ENCODE measurements at places on chromosomes 12 and 14.
A peak's percentile ranks its signal among the peaks of the same experiment; 100 is the strongest.

DNA sequence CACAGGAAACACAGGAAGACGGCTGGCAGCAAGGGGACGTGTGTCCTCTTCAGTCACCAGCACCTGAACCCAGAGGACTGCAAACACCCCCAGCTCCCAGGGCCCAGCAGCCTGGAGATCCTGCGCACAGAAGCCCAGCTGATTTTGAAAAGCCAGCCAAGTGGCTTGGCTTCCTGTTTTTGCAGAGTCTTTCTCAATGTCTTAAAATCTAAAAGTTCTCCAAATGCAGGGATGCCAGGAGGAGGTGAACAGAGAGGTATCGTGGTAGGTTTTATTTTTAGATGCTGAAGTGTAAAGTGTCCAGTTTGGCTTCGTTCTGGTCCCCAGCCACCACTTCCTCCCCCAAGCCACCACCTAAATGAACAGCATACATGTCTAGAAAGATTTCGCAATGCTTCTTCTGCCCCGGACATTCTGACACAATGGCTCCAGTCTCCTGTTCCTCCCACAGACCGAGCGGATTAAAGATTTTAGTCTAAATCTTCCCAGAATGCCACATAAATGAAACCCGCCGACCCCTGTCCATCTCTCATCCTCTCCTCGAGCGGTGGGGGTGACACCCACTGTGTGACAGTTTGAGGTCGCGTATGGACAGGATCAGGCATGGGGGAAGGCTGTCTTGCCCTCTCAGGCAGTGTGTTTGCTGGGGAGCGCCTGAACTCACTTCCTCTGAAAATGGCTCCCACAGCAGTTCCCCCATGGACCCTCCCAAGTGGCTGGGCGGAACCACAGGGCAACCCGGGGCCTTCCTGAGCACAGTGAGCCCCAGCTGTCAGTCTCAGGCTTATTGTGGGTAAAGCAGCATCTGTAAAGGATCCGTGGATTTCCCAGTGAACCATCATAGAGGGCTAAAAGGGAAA, 41.6 kb downstream of the ITPK1 start:
- DNase-seq, result peak; percentile 33

DNA sequence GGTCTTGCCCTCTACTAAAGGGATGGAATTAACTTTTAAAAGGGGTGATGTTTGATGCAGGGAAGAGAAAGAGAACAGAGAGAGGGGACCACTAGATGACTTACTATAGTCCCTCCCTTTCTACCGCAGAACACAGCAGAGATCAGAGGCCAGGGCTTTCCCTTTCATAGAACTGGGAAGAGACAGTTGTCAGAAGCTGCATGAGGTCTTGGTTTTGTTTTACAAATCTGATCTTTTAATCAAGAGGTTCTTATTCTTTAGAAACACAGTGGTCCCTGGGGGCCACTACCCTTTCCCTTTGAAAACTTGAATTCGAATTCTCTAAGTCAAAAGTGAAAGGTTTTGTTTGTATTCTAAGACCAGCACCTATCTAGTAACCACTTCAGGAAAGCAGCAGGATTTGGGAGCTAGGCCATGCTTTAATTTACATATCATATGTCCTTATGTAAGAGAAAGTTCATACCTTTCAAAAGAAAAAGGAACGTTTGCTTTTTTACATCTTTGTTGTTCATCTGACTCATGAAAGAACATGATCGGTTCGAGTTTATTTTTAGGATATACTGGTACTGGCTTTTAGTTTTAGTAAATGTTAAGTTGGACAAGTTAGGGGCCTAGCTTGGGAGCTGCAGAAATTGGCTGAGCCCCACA, 6.3 kb downstream of the FBXL14 start:
- DNase-seq, result peak; percentile 7

GRCh38 chr14:80805136-80805535, 136.4 kb downstream of the CEP128 start:
- DNase-seq, result peak; percentile 77

GRCh38 chr14:79480212-79480611, 731.1 kb downstream of the DIO2 start:
- DNase-seq, result no peak

GRCh38 chr12:46553266-46553665, 180.7 kb upstream of the SLC38A2 start:
- DNase-seq, result peak; percentile 86

- no peak for DNase-seq
Measured at GRCh38 chr12:13805041-13805440, 176.4 kb downstream of the GRIN2B start.

All from HCEC 1CT (cell line).